ENCODE measurements at places on chromosomes 16 and 17. TPM values are rescaled to one million over a fixed set of nuclear protein-coding genes. Genes with fewer than 3 reads are reported as not detected.

DNA sequence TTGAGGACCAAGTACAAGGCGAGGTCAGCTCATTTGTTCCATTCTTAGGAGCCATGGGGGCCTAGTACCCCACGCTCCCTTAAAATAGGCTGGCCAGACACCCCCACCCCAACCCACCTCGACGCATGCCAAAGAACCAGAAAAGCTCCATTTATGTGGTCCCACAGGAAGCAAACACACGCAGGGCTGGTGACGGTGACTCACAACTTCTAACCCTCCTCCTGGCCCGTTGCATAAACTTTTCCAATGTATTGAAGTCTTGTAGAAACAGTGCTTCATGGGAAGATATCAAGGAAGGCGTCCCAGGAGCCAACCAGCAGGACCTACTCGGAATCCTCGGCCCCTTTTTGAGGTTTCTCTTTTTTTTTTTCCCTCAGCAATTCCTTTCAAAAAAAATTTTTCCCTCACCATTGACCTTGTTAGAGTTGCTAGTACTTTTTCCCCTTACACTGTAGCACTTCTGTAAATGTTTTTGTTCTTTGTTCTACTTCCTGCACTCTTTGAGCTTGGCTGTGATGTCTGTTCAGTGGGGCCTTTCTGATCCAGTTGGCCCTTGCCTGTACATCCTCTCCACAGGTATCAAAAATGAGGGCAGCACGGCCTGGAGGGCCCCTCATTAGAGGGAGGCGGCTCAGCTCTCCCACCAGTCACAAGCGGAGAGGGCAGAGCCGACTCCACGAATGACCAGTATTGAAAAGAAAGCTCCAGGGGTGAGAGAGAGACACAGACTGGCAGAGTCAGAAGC lies 208.3 kb downstream of the RGS9 start:
- H3K4me3 ChIP-seq = no peak overlapping the region
- H3K27me3 ChIP-seq = no peaks in the 10 kb centered on the region
- H3K4me1 ChIP-seq = no peaks in the 10 kb centered on the region
- H3K36me3 ChIP-seq = no peaks in the 10 kb centered on the region
- no peak overlapping the region for H3K27ac ChIP-seq

DNA sequence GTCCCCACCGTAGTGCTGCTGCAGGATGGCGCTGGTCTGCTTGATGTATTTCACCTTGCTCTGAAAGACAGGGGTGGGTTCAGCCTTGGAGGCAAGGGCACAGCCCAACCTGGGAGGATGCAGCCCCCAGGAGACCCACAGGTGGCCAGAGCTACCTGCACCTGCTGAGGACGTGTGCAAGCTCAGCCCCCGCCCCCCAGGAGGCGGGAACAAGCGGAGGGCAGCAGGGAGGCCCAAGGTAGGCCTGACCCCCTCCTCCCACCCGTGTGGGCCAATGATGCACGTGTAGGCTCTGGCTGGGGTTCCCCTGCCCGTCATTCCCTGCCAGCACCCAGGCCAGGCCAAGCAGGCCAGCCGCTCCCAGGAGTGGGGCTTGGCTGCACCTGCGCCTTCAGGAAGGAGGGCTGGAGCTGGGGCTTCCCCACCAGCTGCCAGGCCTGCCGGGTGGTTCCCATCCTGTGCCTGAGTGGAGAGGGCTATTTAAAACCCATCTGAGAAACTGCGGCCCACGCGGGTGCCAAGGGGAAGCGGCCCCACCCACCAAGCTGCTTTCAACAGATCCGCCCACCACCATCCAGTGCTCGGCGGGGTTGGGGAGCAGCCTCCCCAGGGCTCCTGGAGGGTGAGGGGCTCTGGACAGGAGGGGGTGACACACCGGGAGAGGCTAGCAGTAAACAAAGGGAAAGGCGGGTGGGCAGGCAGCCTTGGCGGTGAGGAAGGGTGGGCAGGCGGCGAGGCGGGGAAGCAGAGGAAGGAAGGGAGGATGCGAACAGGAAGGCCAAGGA lies 3.8 kb downstream of the NTHL1 start:
- no peak overlapping the region for H3K4me3 ChIP-seq
- H3K27ac ChIP-seq = peak overlapping the region; percentile 8
- no peaks in the 10 kb centered on the region for H3K36me3 ChIP-seq
- no peaks in the 10 kb centered on the region for H3K27me3 ChIP-seq
- H3K4me1 ChIP-seq = peaks cover 26% of the 10 kb centered on the region

DNA sequence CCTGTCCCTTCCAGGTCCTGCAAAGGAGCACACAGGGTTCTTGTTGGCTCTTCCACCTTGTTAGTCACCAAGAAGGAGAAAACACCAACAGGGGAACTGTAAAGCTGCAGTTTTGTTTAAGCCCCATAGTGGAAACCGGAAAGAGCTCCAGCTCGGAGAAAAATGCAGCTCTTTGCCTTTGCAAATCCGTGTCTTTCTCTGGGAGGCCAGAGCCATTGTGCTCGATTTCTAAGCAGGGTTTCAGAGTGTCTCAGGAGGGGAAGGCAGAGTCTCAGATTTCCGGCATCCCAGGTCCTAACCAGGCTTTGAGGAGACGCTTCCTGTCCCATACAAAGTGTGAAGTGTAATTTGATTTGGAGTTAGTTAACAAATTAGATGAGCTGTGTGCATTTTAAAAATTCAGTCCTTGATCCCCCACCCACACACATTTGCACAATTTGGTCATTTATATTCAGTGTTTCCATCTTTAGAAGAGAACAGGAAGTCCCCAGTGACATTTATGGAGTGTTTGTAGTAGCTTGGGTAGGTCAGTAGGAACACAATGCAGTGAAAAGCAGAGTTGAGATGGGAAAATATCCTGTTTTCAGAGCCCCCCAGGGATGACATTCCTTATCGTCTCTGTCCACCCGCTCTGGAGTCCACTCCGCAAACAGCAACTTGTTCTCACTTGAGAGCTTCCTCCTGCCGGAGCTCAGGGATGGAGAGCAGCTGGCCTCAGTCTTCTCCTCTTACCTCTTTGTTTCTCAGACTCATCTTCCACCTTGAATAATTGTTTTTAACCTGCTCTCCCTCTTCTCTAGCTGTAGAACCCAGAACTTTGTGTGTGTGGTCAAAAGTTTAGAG lies 331.9 kb downstream of the SEC14L1 start:
- H3K27ac ChIP-seq = peak overlapping the region; percentile 19
- H3K27me3 ChIP-seq = no peaks in the 10 kb centered on the region
- H3K4me3 ChIP-seq = no peak overlapping the region
- peaks cover 61% of the 10 kb centered on the region for H3K4me1 ChIP-seq
- DNase-seq = no peak
- H3K36me3 ChIP-seq = no peaks in the 10 kb centered on the region

- H3K36me3 ChIP-seq = no peaks in the 10 kb centered on the region
- peaks cover 15% of the 10 kb centered on the region for H3K4me1 ChIP-seq
- H3K27ac ChIP-seq = peak overlapping the region; percentile 60
Observed at GRCh38 chr16:51994597-51994996, 552.3 kb downstream of the TOX3 start.

DNA sequence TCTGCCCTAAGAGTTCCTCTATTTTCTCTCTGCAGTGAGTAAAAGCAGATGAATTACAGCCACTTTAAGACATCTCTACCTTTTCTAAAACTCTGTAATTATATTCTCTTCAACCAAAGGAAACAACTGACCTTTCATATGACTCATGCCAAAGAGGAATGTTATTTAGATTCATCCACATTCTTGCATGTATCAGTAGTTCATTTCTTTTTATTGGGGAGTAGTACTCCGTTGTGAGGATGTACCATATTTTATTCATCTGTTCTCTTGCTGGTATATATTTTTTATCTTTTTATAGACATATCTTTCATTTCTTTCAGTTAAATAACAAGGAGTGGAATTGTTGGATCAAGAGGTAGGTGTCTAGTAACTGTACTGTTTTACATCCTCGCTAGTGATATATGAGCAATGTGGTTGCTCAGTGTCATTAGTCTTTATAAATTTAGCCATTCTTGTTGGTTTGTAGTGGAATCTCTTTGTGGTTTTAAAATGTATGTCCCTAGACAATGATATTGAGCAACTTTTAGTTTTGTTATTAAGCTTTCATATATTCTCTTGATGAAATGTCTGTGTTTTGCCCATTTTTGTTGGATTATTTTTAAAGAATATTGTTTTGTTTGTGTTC lies 7.8 kb upstream of the MYH8 start:
- no peak overlapping the region for H3K27ac ChIP-seq
- no peaks in the 10 kb centered on the region for H3K36me3 ChIP-seq
- DNase-seq = no peak
- no peaks in the 10 kb centered on the region for H3K4me1 ChIP-seq
- no peak overlapping the region for H3K4me3 ChIP-seq

The DCUN1D3 gene
- total RNA-seq = 7.5 TPM

The CDT1 gene
- not detected for total RNA-seq

DNA sequence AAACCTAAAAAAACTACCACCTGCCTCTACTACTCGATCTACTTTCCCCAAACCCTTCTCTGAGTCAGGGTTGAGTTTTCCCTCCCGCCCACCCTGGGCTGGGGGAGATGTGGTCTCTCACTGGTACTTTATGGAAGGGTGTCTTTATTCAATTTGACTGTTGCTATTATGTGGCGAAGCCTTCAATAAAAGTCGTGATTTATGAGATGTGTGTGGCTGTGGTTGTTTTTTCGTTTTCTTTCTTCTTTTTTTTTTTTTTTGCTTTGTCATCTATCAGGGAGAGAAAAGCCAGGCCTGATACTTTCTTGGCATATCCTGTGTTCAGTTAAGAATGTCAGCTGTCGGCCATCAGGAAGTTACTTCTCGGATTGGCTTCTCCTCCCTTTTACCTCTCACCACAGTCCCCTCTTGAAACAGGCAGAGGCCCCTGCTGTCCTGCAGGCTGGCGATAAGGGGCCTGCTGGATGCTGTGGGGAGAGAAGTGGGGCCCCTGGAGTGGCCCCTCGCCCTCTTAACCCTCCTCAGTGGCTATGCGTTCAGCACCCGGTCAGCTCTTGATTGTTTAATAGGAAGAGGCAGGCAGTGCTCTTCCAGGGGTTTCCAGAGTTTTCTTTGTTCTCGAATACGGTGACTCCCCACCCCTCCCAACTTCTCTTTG lies 123.0 kb downstream of the MSI2 start:
- peaks cover 15% of the 10 kb centered on the region for H3K4me1 ChIP-seq
- no peaks in the 10 kb centered on the region for H3K36me3 ChIP-seq
- H3K27ac ChIP-seq = peak overlapping the region; percentile 50
- no peaks in the 10 kb centered on the region for H3K27me3 ChIP-seq
- DNase-seq = no peak

DNA sequence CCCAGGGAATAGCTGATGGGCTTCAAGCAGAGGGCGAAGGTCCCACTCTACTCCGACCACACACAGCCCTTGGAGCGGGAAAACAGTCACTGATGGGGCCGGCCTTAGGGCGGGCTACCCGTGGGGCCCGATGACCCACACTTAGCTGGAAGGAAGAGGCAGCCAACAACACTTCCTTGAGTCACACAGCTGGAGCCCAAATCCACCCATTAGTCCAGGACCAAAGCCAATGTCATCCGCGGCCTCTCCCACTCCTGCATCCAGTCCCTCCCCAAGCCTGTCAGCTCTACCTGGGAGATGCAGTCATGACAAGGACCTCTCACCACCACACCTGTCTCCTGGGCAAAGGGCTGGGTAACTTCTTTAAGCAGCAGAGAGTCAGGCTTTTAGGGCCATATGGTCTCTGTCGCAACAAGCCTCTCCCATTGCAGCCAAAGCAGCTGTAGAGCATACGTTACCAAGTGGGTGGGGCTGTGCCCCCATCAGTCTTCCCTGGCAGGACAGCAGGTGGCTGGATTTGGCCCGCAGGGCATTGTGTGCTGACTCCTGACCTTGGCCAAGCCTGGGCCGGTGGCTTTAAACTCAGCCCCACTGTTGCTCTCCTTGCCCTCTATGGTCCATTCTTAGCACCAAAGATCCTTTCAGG lies 110.7 kb downstream of the SOCS1 start:
- DNase-seq = peak; percentile 10
- H3K36me3 ChIP-seq = no peaks in the 10 kb centered on the region
- H3K4me3 ChIP-seq = no peak overlapping the region
- no peak overlapping the region for H3K27ac ChIP-seq

DNA sequence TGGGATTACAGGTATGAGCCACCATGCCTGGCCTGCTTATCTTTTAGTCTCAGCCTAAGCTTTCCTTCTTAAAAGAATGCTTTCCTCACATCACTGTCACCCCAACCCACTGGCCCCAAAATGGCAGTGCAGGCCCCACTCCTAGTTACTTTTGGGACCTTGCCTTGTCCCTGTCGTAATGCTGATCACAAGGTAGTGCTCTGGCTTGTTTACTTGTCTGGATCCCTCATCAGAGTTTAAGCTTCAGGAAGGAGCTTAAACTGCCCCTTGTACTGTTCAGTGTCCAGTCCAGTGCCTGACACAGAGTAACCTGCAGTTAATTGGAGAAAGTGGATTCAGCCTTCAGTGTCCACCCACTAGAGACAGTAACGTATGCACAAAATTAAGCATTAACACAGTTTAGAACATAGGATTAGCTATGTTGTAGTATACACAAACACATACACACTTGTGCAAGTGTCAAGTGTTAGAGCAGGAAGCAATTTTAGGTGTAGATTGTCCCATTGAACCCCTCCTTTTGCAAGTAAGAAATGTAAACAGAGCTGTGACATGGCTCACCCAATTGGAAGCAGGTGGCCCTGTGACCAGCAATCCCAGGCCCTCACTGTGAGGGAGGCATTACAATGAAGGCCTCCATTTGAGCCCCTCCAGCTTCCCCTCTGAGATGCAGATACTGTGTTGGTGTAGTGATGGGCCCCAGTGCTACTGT lies 44.2 kb downstream of the LDHD start:
- H3K27ac ChIP-seq = no peak overlapping the region
- H3K4me3 ChIP-seq = no peak overlapping the region
- no peak for DNase-seq
- peaks cover 6% of the 10 kb centered on the region for H3K4me1 ChIP-seq
- H3K36me3 ChIP-seq = no peaks in the 10 kb centered on the region
- no peaks in the 10 kb centered on the region for H3K27me3 ChIP-seq

GRCh38 chr17:56457501-56457900 lies 136.0 kb upstream of the NOG start:
- no peak for DNase-seq
- no peaks in the 10 kb centered on the region for H3K27me3 ChIP-seq
- no peak overlapping the region for H3K27ac ChIP-seq
- H3K4me3 ChIP-seq = no peak overlapping the region
- H3K36me3 ChIP-seq = no peaks in the 10 kb centered on the region

DNA sequence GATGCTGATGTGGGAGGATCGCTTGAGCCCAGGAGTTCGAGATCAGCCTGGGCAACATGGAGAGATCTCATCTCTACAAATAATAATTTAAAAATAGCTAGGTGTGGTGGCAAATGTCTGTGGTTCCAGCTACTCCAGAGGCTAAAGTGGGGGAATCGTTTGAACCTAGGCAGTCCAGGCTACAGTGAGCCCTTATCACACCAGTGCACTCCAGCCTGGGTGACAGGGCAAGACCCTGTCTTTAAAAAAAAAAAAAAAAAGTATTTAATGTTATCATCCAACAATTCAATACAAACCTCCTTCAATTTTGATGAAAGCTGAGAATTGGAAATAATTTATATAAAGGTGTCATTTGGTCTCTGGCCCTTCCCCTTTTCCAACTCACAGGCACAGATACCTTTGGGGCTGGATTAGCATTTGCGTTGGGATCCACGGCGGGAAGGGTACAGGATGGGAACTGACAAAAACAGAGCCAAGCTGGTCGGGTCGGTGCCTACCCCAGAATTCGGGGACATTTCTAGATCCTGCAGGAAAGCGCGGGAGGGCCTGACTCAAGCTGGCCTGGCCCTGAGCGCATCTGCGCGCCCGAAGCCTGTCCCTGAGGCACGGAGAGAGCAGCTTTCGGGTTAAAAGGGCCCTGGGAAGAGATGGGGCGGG lies 860 bp upstream of the DCAF7 start:
- no peak for DNase-seq
- no peaks in the 10 kb centered on the region for H3K36me3 ChIP-seq
- peaks cover 29% of the 10 kb centered on the region for H3K4me1 ChIP-seq
- no peaks in the 10 kb centered on the region for H3K27me3 ChIP-seq
- peak overlapping the region; percentile 93 for H3K27ac ChIP-seq
- peak overlapping the region; percentile 6 for H3K4me3 ChIP-seq

All from body of pancreas (tissue), 4 donors.